ENCODE measurements at places on chromosomes 16 and 17.

DNA sequence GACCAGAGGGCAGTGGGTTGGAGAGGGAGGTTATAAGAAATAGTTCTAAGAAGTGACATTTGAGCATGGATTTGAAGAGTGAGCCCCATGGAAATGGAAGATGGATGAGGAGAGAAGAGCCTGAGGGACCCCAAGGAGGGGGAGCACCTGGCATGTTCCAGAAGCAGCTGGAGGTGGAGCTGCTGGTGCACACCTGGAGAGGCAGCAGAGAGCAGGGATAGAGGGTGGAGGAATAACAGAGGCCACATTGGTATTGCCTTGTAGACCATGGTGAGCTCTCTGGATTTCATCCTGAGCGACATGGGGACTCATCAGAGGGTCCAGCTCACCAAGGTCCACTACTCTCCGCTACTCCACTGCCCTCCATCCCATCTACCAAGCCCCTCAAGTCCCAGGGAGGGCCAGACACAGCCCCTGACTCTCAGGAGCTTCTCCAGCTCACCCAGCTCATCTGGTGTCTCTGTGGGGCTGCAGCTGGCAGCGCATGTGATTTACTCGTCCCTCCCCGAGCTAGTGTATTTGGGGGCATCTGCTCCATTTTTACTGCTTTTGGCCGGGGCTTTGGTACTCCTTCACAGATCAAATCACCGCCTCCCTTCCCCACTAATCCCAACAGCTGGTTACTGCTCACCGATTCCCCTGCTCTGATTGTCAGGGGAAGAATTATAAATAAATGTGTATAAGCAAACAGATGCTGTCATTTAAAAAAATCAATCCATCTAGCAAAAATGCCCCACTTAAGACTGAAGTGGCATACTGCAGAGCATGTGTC is 22.1 kb upstream of the KDM8 start:
- DNase-seq, result no peak

- no peak for DNase-seq
Measured at GRCh38 chr16:88393034-88393433, 10.3 kb downstream of the ZNF469 start.

GRCh38 chr16:84973776-84974523 is 37.4 kb downstream of the ZDHHC7 start:
- DNase-seq, result no peak

- no peak for DNase-seq
Measured at GRCh38 chr17:64223931-64224629, 39.0 kb downstream of the TEX2 start.

DNA sequence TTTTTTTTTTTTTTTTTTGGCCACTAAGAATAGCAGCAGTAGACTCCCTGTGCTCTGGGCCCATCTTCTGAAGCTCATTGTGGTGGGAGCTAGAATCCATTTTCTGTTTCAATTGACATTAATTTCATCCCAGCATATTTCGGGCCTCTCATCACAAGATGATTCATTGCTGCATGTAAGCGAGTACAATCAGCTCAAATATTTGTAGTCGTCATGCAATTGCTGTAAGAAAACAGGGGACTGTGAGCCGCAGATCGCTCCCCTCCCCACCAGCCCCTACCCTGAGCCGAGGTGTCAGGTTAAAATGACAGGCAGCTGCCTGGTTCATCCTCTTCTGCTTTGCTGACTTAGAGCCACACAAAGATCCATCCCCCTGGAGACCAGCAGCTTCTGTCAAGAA is 358.8 kb upstream of the CDH5 start:
- no peak for DNase-seq

DNA sequence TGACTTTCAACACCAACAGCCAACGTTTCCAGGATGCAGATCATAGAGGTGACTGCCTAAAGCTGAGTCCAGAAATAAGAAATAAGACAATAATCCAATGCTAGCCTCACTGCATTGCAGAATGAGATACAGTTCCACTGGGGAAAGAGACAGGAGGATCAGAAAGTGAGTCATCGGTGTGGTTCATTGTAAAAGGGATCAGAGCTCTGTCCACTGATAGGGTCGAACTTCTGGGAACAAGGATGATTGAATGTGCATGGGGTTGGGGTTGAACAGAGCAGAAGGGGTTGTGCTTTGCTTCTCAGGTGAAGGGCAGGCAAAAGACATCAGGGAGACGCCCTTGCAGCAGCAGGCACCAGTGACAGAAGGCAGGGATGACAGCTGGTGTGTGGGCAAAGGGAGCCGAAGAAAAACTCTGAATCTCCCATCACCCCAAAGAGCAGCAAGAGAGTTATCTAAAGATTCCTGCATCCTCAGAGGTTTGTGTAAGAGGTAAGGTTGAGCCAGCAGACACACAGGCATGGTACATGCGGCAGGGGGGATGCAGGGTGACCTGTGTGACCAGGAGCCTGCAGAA is 16.4 kb downstream of the CLEC10A start:
- no peak for DNase-seq

DNA sequence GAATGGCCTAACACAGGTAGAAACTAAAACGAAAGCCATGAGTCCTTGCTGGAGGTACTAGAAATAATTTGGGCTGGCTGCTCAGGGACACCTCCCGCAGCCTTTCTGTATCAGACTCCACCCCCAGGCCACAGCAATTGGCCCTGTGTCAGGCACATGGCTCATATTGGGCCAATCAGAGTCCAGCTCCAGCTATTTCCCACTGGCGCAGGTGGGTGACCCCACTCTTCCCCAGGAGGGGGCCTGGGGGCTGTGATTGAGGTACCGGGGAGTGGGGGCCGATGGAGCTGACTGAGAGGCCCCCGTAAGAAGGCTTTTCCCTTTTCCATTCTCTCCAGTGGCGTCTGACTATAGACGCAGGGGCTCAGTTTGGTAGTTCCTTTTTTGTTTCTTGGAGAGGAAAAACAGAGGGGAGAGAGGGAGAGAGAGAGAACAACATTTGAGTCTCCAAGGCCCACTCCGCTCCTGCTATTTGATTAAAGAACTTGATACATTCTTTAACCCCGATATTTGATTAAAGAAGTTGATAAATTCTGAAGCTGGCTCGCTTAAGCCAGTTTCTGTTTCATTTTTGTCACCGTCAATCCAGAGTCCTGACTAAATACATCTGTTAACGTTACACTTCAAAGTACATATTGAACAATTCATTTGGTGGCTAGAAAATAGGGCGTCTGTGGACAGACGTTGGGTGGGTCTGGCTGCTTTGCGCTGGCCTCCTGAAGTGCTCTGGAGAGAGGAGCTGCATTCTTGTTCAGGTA is 26.3 kb downstream of the FOXL1 start:
- DNase-seq, result peak; percentile 54

GRCh38 chr17:82704886-82705285 is 6.4 kb upstream of the RAB40B start:
- DNase-seq, result no peak
